A549 treated with Mapracorat at 1 μM for 4 hours (cell line): ENCODE measurements at places on chromosomes 2 and 18. TPM values are rescaled to one million over a fixed set of nuclear protein-coding genes. Genes with fewer than 3 reads are reported as not detected.

The RIT2 gene
- not detected in 5 replicates for total RNA-seq

The CD8A gene
- 0.30 to 0.60 TPM (median 0.40 TPM) in 5 replicates for total RNA-seq

The CNTNAP5 gene
- total RNA-seq, result not detected in 5 replicates

The GKN2 gene
- 2.2 to 4.7 TPM (median 2.4 TPM) in 5 replicates for total RNA-seq

The HTRA2 gene
- 31.4 to 42.9 TPM (median 39.7 TPM) in 5 replicates for total RNA-seq

The SLC38A11 gene
- not detected in 5 replicates for total RNA-seq

The PPP3R1 gene
- 51.7 to 74.8 TPM (median 58.7 TPM) in 5 replicates for total RNA-seq

The C2orf80 gene
- not detected in 5 replicates for total RNA-seq

The ZNF521 gene
- not detected in 5 replicates for total RNA-seq

The CTNNA2 gene
- total RNA-seq, result 0.23 to 0.49 TPM (median 0.40 TPM) in 5 replicates

The MYO5B gene
- 7.8 to 10.5 TPM (median 9.4 TPM) in 5 replicates for total RNA-seq

The CHN1 gene
- 17.3 to 20.8 TPM (median 18.9 TPM) in 5 replicates for total RNA-seq

The TUBA4B gene
- total RNA-seq, result 0.13 to 0.28 TPM (median 0.18 TPM) in 4 of 5 replicates, not detected in the other
